Activated T-helper 1 cell treated with Interleukin-2 at 50 U/mL for 16 hours (primary cell): ENCODE measurements at places on chromosomes 6 and 20.

GRCh38 chr6:140879946-140880345, 1252.8 kb upstream of the GJE1 start:
- DNase-seq, result no peak

DNA sequence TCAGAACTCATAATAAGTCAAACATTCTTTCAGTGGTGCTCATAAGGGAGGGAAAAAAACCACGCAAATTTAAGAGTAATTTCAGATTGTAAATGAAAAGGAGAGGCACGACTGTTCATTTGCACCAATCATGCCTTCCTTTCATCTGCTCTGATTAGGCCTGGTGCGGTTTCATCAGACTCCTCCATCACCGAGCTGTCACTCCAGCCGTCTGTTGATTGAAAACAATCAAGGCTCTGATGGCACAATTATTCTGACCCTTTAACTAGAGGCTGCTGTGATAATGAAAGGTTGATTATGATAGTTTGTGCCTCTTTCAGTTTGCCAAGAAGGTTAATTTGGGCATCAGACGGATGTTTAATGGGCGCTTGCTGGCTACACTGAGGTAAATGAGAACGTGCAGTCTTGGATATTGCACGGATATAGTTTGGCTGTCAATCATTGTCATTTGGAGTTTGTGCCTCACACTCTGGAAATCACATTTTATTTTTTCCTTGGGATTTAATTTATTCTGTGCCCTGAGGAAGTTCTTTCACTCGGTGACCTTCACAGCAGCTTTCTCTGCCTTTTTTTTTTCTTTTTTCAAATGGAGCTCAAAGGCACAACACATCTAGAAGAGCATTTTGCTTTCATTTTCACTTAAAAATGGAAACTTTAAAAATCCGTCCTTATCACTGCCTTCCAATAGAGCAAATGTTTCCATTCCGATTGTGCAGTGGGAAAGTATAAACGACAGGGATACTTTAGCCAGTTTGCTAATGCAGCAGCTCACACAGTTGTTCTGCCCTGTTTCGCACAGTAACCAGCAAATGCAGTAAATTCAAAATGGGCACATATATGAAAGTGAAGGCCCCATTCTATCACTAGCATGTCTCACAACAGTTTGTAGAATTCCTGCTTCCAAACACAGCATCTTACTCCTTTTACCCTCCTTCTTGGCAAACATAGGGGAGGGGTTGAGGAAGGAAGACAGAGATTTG, 172.8 kb downstream of the KLHL32 start:
- no peak for DNase-seq

DNA sequence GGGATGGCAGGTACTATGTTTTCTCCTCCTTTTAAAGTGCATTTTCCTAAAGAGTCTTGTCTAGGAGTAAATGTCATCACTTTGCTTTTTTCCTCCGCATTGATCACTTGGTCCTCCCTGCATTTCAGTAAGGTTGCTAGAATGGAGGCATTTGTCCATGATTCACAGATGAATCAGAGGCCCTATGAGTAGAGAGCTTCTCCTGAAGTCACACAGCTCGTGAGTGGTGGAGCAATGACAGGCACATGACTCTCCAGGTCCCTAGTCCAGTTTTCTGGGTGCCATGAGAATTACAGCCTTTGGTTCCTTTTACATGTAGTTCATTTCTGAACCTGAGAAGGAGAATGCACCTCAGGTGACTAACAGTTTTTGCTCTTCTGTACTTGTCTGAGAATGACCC, 50.5 kb downstream of the HLA-A start:
- no peak for DNase-seq

DNA sequence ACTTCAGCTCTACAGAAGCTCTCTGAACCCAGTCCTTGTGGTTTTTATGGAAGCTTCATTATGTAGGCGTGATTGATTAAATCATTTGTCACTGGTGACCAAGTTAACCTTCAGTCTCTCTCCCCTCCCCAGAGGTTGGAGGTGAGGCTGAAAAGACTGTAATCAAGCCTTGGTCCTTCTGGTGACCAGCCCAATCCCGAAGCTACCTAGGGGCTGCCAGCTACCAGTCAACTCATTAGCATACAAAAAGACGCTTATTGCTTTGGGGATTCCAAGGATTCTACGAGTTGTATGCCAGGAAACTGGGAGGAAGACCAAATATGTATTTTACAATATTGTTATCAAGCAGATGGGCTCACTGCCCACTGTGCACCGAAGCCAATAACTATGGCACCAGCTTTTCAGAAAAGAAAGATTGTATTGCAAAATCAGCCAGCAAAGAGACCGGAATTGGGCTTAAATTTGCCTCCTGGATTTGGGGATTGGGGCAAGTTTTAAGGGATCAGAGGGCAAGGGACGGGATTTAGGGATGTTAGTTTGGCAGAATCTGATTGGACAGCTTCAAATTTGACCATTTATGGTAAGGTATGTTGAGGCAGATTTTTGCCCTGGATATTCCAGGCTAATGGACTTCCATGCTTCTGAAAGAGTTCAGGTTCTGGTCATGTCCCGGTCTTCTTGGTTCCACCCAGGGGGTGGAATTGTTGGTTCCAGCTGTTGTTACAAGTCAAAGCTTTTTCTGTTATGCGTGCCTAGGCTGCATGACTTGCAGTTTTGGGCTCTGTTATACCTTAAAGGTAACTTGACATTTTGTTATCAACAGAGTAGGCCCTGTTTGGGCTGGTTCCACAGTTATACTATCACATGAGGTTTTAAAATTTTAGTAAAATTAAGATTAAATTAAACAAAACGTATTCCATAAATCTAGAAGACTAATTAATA, 167.4 kb downstream of the COL9A1 start:
- no peak for DNase-seq

GRCh38 chr6:130671119-130671518, 156.1 kb upstream of the SMLR1 start:
- DNase-seq, result no peak

GRCh38 chr6:126618639-126619343, 278.9 kb downstream of the CENPW start:
- no peak for DNase-seq

- no peak for DNase-seq
These were observed 72.1 kb downstream of the MAP3K5 start for GRCh38 chr6:136720045-136720770.

- no peak for DNase-seq
These were observed 293.0 kb downstream of the ADGB start for GRCh38 chr6:146891615-146892265.

DNA sequence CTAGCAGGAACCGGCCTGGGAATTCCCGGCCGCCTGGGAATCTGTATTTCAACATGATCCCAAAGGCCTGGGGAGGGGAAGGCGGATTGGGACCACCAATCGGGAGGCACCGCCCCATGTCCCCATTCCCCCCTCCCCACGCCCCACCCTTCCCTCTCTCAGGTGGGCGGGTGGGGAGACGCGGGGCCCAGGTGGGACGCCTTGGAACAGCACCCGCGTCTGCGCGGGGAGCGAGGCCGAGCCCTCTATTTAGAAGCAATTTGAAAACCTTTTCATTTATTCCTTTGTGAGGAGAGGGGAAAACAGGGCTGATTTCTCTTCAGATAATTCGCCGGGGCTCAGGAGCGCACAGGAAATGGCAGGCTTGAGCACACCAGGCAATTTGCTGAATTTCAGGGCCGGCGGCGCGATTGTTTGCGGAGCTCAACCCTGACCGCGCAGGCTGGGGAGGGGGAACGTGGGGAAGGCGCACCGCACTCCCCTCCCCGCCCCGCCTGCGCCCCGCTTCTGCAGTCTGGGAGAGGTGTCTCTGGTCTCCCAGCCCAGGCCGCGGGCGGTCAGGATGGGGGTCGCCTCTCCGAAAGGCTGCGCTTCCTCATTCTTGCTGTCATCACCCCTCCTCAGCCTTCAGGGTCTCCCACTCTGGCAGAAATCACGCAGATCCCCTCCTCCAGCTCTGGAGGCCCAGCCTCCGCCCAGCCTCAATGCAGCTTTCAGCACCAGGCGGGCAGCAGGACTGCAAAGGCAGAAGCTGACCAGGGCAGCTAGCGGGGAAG, 170.0 kb downstream of the GRM4 start:
- DNase-seq, result no peak

GRCh38 chr6:13327691-13328075, 654 bp downstream of the TBC1D7 start:
- DNase-seq, result no peak

DNA sequence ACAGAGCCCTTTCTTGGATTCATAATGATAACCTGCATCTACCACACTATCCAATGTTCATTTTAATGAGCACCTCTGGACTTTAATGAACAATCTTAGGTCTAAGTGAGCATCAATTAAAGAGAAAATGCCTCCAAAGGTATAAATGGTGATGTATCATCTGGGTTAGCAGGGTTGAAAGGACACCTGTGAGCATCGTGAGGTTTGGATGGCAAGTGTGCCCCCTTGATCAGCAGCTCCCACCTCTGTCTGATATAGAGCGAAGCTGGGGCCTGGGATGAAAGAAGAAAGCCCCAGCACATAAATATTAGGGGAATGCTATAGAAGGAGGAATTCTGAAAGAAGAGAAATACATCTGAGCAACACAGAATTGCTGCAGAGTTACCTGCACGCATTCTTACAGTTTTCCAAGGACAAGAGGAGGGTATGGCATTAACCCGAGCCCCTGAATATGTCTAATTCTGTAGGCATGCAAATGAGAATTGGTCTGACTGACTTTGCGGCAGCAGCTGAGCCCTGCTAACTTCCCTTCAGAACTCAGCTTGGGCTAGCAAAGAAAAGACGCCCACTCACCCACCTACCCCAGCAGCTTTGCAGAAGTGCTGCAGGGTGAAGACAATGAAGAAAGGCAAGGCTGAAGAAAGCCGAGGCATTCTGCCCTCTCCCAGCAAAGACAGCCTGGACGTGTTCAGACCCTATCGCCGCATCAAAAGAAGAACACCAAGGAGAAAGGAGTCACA, 136.2 kb downstream of the GMPR start:
- no peak for DNase-seq

DNA sequence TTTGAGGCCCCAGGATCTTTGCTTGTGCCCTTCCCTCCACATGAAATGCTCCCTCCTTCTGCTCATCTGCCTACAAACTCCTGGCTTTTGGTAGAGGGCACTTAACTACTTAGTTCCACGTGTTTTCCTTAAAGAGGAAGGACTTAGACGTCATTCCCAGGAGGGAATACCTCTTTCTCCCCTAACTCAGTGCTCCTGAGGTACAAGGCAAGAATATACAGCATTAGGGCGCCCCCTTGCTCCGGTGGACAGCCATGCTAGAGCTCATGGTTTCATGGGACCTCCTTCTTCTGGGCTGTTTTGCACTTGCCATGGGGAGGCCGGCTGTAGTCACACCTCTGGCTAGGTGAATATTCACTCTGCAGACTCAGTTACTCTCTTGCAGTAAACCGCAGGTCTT, 93.8 kb upstream of the LY86 start:
- DNase-seq, result no peak

DNA sequence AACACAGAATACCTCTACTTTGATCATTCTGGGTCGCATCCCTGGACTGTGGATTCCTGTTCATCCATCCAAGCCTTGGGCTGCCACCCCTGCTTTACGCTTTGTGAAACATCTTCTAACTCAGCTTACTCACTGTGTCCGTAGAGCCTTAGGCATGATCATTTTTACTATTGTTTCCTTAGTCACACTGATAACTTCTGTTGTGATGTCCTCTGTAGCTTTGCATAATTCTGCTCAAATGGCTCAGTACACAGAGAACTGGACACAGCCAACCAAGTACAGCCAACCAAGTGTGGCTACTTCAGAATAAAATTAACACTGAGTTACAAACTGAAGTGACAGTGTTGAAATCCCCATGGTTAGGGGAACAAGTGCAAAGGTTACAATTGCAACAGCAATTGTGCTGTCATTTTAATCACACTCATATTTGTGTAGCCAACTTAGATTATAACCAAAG, 8.6 kb upstream of the FKBP1A start:
- DNase-seq, result no peak

DNA sequence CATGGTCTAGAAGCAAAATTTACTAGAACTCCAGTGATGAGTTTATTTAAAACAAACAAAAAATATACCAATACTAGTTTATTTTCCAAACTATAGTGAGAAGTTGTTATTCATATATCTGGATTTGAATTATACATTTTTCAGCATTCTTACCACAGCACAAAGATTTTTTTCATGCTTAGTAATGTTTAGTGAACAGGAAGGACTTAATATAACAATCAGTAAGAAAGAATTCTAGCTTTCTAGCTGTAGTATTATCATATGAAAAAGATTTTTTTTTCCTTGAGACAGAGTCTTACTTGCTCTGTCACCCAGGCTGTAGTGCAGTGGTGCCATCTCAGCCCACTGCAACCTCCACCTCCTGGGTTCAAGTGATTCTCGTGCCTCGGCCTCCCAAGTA, 13.8 kb downstream of the MARCKS start:
- DNase-seq, result no peak

- DNase-seq, result no peak
These were observed 25.8 kb upstream of the CEP85L start for GRCh38 chr6:118677193-118677592.

DNA sequence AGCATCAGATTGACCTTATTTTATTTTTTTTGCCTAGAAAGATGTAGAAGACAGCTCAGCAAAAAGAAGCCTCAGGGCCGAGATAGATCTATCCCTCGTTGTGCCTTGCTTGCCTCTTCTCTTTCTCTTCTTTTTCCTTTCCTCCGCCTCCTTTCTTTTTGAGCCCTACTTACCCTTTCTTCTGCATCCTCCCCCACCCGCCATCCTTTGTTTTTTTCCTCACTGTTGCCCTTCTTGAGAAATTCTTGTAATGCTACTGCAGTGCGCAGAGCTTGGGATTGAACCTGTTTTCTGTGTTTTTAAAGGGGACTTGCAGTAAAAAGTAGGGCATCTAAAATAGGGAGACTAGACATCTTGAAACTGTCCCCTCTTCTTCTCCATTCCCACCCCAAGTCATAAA, 18.6 kb downstream of the RALY start:
- DNase-seq, result no peak

DNA sequence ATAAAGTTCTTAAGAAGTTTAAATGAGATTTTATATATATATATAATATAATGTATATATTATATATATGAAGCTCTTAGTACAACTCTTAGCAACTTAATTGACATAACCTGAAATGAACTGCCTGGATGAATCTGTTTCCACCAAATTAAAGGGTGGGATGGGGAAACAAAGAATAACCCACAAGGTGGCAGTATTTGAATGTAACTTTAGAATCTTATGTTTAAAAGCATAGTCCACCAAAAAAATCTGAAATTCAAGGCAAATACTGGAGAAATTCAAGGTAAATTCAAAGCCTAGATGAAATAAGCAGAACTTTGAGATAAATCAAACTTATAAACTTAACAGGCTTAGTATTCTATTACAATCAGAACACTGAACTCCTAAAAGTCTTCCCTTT, 4.4 kb upstream of the IBTK start:
- DNase-seq, result no peak
